ENCODE measurements at places on chromosomes 11 and 22. TPM values are rescaled to one million over a fixed set of nuclear protein-coding genes. Genes with fewer than 3 reads are reported as not detected.

Gene INS
- total RNA-seq = not detected

DNA sequence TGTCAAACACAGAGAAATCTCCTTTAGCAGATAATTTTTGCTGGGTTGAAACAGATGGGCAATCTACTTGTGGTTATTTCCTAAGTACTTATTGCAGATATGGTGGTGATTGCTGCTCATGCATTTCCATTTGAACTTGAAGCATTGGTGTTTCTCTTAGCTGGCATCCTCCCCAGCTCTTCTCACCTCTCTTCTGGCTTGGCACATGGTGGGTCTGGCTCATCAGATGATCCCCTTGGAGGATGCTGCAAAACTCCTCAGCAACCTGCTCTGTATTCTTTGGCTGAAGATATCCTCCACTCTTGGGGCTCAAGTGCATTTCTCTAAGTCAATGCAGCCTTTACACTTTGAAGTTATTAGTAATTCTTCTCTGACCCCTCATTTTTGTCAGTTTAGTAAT is 87.3 kb upstream of the MYO18B start:
- no peak for DNase-seq

- DNase-seq = no peak
Measured at GRCh38 chr11:33654594-33654993, 46.0 kb downstream of the C11orf91 start.

DNA sequence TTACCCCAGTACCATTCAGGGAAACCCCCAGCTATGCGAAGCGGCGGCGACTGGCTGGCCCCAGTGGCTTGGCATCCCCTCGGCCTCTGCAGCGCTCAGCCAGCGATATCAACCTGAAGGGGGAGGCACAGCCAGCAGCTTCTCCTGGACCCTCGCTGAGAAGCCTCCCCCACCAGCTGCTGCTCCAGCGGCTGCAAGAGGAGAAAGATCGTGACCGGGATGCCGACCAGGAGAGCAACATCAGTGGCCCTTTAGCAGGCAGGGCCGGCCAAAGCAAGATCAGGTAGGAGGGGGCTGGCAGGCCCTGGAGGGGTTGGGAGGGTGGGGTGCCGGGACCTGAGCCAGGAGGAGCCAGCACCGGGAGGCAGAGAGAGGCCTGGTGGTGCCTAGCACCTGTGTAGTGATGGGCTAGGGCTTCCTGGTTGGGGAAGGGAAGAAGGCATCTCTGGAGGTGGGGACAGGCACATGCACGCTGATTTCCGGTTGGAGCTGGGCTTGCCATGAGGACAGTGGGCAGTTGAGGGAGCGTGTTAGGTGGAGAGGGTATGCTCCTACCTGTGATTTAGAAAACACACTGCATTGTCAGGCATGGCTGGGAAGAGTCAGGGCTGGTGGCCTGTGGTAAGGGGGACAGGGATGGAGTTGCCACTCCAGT is 22.3 kb downstream of the SHANK3 start:
- no peak for DNase-seq

- no peak for DNase-seq
Measured at GRCh38 chr11:134932761-134933160, 520.7 kb upstream of the B3GAT1 start.

Gene IGLL1
- total RNA-seq = not detected

DNA sequence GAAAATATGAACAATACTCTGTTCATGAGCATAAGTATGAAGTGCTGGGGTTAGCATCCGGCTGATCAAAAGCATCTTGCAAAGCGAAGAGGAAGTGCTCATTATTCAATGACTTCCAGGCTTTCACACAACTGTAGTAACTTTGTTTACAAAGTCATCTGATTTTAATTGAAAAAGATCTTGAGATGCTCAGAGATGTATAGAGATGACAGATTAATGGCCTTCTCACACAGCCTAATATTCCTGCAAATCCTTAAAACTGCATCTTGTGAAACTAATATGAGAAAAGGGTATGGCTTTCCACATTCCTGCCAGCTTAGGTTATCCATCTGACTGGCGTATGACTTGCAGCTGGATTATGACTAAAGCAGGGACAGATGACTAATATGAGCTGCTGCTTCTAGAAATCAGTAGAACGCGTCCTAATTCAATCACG is 125.4 kb downstream of the CASP12 start:
- DNase-seq = peak; percentile 94

GRCh38 chr11:113176599-113177360 is 137.6 kb upstream of the TTC12 start:
- DNase-seq = peak; percentile 52

DNA sequence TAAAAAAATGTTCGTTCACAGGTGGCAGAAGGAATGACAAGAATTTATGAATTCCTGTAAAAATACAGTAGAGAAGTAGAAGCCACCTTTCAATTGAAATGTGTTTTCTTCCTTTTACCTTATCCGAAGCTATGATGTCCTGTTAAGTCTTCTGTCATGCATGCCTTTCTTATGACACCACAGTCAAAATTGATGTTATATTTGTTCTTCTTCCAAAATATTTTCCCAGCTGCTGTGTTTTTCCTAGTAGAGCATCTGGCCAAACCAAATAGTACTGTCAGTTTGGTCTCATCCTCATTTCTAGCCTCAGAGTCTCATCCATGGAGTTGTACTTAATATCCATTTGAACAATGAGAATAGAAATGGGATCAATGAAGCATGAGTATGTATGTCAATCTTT is 206.1 kb downstream of the PGR start:
- DNase-seq = peak; percentile 31

DNA sequence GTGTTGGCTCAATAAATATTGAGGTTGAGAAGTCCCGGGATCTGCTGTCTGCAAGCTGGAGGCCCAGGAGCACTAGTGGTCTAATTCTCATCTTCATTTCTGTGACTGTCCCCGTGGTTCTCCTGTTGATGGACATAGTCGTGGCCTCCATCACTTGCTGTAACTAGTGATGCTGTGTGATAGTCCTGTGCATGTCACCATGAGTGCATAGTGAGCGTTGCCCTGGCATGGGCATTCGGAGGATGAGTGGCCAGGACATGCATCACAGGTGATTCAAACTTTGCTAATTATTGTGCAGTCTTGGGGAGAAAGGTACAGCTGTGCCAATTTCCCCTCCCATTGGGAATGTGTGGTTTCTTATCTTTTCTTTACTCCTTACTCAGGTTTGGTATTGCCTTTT is 902.2 kb downstream of the BRD1 start:
- DNase-seq = no peak

DNA sequence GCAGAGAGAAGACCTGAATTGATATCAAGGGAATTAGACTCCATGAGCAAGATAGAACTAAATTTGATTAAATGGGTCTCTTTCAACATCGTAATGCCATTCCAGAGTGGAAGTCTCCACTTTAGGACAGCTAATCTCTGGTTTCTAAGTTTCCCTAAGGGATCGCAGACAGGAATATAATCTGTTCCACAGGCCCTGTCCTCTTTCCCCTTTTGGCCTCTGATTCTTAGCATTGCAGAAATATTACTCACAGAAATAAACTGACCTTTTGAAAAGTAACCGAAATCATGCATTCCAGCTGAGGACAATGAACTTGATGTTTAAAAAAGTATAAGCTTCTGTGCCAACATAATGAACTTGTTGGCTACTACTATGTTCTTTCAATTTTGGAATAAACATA is 227.8 kb downstream of the ETS1 start:
- peak; percentile 48 for DNase-seq

Gene ESRRA
- 41.9 TPM for total RNA-seq

GRCh38 chr11:114909866-114910265 is 231.5 kb downstream of the NXPE2 start:
- no peak for DNase-seq

GRCh38 chr11:285021-285893 is 3.7 kb upstream of the PGGHG start:
- no peak for DNase-seq

Gene KCNQ1OT1
- total RNA-seq = 0.86 TPM

DNA sequence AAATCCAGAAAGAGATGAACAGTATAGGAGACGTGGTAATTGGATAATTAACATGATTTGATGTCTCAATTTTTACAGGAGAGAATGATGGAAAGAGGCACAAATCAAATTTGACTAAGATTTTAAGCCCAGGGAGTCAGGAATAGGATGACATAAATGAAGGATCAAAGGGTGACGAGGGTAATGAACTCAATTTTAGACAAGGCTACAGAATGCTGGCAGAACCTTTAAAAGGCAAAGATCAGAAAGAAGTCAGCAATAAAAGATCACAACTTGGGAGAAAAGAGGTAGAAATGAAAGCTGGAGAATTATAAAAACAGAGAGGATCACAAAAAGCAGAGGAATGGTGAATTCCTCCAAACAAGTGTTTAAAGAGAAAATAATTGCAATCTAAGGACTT is 13.0 kb upstream of the OR8A1 start:
- no peak for DNase-seq

DNA sequence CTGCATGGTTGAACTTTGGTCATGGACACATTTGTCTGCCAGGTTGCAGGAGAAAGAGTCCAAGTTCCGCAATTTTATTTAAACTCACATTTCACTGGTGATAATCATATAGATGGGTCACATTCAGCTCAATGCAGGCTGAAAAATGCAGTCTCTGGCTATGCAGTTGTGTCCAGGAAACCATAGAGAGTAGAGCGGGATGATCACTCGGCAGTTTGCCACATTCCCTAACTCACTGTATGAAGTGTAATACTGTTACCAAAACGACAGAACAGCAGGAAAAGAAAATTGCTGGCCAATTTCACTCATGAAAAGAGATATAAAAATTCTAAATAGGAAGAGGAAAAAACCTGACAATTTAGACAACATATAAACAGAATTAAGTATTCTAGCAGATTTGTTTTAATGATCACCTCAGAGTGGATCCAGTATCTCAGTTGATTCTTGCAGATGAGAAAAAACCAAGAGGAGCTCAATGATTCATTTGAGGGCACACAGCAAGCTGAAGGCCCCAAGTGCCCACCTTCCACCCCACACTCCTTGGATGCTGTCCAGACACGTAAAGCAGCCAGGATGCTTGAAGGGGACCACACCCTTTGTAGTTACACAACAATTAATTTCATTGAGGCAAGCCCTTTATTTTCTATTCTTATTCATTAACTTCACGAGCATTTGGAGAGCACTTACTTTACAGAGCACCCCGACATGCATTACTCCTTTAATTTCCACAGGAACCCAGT is 422.3 kb downstream of the SOX6 start:
- no peak for DNase-seq

GRCh38 chr11:122404571-122404970 is 251.0 kb upstream of the UBASH3B start:
- DNase-seq = no peak

Data from GM23248 (cell line).